ENCODE measurements at places on chromosomes 2 and 18. TPM values are rescaled to one million over a fixed set of nuclear protein-coding genes. Genes with fewer than 3 reads are reported as not detected.

KYNU gene
- 14.3 TPM for total RNA-seq

INHA gene
- 1.6 TPM for total RNA-seq

IL36B gene
- total RNA-seq = not detected

RTP5 gene
- 0.63 TPM for total RNA-seq

COBLL1 gene
- total RNA-seq = 62.0 TPM

RAX gene
- not detected for total RNA-seq

ACKR3 gene
- 68.8 TPM for total RNA-seq

FAM168B gene
- 144 TPM for total RNA-seq

FAM117B gene
- total RNA-seq = 5.6 TPM

GALR1 gene
- total RNA-seq = 0.28 TPM

Measured in thoracic aorta (tissue), 2 donors.